IPS DF 19.7 (cell line): ENCODE measurements at places on chromosomes 7 and 10.

- no peak for DNase-seq
Measured at GRCh38 chr10:90041585-90041984, 340.2 kb downstream of the KIF20B start.

- no peak for DNase-seq
Measured at GRCh38 chr7:138226745-138227279, 150.6 kb downstream of the AKR1D1 start.

GRCh38 chr10:129335942-129336341 is 131.1 kb upstream of the MGMT start:
- no peak for DNase-seq

DNA sequence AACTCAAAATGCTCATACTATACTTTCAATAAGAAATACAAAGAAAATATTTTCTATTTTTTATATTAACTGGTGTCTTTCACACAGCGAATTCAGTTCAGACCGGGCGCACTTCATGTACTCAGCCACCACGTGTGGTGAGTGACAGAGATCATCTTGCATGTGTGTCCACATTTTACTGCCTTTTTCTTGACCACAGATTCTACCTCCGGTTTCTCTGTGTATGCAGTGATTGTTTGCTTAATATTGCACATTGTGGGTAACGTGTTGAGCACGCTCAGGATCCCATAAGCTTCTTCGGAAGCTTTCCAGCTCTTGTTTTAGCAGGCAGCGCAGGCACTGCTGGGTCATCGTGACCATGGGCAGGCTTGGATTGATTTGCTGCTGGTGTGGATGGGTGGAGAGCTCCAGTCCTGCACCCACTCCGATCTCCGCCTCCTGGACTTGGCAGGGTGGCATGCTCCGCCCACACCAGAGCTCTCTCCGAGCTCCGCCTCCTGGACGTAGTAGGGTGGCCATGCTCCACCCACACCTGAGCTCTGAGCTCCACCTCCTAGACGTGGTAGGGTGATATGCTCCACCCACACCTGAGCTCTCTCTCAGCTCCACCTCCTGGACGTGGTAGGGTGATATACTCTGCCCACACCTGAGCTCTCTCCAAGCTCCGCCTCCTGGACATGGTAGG is 253.3 kb downstream of the DIP2C start:
- no peak for DNase-seq

DNA sequence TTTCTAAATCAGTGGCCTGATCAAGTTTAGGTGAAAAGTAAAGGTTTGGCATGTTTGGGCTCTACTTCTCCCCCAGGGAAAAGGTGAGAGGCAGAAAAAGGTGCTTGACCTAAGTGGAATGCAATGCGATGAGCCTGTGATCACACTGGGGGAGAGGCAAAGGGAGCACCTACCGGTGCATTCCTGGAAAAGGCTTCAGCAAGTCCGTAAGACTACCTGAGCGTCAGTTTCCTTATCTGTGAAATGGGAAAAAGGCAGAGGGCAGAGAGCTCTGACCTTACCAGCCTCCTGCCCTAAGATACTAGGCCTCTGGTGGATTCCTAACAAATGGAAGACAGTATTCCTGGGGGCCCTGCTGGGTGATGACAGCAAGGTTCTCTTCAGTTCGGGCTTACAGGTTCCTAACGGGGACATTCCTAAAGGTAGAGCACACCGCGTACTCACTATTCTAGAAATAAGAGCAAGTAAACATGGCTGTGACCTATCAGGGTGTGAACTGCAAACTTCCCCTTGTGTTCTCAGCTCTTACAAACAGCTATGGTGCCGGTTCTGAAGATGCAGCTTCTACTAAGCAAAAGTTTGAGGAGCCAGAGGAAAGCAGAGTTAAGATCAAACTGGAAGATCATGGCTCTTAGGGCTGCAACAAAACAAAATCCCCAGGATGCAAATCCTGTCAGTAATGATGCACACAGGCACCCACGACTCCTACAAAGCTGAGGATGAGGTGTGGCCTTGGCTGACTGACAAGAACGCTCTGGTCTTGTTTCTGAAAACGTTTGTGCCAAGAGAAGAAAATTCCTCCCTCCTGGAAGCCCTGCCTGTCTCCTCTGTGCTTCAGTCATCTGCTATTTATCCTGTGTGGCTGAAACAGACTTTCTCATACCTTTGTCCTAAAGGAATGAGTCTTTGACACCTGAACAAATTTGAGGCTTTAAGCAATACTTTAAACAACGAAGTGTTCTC is 13.3 kb upstream of the ACSL5 start:
- DNase-seq = no peak

GRCh38 chr10:97179731-97180362 is 5.9 kb downstream of the SLIT1 start:
- DNase-seq = no peak

GRCh38 chr10:6567884-6568283 is 12.2 kb downstream of the PRKCQ start:
- DNase-seq = no peak

GRCh38 chr10:85642082-85642420 is 724.5 kb downstream of the GRID1 start:
- DNase-seq = no peak

- DNase-seq = no peak
Measured at GRCh38 chr10:69327463-69328379, 49.4 kb downstream of the HK1 start.

- DNase-seq = no peak
Measured at GRCh38 chr7:46508583-46508982, 587.5 kb upstream of the IGFBP3 start.

GRCh38 chr7:155945670-155946325 is 133.5 kb upstream of the SHH start:
- no peak for DNase-seq

DNA sequence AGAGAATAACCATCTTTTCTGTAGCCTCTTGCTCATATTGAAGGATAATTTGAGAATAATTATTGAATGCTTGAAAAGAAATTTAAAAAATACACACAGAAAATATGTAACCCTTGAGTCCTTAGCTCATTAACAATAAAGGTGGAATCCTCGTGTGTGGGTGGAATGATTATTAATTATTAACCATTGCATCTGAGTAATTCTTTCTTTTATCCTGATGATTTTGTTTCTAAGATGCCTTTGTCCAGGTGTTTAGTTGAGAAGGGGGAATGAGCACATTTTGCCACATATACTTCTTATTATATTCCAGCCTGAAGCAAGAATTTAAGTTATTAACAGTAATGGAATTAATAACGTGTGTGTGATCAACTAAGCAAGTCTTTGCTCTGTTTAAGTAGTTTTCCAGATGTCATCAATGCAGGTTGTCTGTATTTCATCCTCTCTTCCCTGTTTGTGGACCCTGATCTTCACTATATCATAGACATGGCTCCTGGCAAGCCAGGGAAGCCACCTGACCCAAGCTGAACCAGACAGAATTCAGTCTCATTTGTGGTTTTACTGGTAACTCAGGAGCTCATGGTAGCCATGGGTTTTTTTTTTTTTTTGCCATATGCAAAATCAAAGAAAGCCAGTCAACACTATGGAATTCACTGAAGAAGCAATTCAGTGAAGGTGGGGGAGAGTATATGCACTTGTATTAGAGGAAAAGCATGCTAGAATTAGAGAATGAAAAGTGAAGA is 144.3 kb downstream of the KIF20B start:
- DNase-seq = no peak

GRCh38 chr7:113197274-113197673 is 78.9 kb upstream of the SMIM30 start:
- no peak for DNase-seq

DNA sequence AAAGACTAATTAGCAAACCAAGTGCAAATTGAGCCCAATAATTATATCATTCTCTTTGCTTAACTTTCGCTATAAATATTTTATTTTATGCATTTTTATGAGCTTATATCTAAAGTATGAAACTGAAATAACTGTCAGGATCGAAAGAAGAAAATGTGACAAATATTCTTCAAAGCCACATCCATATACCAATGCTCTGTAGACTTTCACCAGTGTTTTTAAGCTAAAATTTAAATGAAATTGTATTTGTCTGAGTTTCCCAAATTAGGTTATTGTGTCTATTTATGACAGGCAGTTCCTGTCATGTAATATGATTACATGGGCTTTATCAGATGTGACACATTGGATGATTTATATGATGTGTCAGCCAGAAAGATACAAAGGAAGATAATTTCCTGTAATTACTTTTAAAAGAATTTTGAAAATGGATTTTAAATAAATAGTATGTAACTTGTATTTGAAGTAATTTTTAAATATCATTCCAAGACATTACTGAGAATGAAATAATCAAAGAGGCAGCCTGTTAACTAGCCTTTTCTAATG is 317.9 kb upstream of the KLF6 start:
- DNase-seq = no peak

DNA sequence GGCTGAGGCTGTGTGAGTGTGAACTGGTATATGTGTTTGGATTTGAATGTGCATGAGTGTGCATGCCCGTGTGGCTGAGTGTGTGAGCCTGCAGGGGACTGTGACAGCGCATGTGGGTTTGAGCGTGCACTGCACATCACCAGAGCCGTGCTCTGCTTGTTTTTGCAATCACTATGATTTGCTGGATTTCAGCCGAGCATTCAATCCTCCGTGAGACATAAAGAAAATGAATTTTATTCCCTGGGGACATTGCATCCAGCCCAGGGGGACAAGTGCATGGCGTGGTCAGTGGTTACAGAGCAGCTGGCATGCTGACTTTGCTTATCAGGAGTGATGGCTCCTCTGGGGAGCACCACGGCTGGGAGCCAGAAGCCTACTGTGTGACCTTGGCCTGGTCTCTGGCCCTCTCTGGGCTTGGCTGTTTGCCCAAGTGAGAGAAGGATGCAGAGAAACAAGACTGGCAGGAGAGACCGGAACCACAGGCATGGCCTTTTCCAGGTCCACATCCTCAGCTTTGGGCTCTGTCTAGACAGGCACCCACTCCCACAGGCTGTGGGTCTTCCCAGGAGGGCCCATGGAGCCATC is 160.2 kb upstream of the UNC5B start:
- DNase-seq = no peak

GRCh38 chr7:149753375-149754233 is 19.8 kb downstream of the ZNF467 start:
- DNase-seq = no peak

GRCh38 chr10:48737886-48738285 is 53.2 kb downstream of the WDFY4 start:
- DNase-seq = no peak

DNA sequence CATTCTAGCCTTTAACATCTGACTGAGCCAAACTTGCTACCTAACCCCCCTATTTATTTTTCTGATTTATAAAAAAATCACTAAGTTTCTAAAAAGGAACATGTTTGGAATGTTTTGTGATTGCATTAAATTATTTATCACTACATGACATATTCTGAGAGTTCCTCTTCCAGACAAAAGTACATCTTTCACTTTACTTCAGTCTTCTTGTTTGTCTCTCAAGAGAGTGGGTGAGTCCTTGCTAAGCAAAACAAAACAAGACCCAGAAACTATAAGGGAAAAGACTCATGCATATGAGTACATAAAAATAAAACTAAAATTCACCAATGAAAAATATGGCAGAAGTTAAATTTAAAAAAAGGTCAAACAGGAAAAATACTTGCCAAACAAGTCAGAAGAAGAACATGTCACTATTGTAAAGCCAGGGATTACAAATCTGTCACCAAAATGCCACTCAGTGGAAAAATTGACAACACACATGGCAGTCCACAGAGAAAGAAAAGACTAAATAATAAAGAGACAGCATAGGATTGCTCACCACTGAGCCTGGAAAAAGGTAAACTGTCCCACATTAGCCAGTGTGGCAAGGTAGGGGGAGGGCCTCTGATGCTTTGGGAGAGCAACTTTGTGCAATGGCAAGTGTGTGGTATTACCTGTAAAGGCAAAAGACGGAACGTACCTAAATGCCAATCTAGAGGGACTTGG is 166.7 kb upstream of the ZNF32 start:
- no peak for DNase-seq

GRCh38 chr7:101093906-101094305 is 8.6 kb downstream of the TRIM56 start:
- no peak for DNase-seq

- no peak for DNase-seq
Measured at GRCh38 chr10:14191407-14191806, 139.3 kb downstream of the FRMD4A start.

DNA sequence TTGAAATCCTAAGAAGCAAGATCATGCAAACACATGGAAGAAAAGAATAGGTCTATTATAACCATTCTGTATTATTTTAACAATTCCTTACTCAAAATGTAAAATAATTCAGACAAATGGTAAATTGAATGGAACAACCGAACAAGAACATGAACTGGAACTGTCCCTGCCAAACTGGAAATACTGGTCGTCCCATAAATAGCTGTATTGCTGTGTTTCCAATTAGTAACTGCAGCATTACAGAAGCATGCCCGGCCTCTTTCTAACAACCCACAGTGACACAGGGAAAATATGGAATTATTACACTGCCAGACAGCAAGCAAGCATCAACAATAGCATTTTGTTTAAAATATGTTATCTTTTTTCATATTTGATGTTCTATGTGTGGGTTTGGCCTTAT is 1138.5 kb upstream of the PHF14 start:
- DNase-seq = no peak

- no peak for DNase-seq
Measured at GRCh38 chr10:103241262-103242011, 4.2 kb upstream of the RPEL1 start.

DNA sequence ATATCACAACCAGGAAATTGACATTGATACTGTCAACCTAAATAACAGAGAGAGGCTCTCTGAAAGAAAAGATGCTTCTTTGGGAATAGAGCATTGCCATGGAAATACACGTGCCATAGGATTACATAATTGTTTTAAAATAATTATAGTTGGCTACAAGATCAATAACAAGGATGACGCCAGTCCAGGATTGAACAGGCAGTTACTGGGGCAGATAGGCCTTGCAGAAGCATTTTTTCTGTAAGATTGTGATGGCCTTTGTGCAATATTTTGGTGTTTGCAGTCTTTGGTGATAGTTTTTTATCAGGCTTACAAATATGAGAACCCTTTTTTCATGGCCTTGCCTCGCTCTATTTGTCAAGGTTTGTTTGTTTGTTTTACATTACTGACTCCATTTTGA is 10.5 kb downstream of the ACADSB start:
- no peak for DNase-seq

- DNase-seq = no peak
Measured at GRCh38 chr7:87139514-87139913, 12.7 kb upstream of the DMTF1 start.

DNA sequence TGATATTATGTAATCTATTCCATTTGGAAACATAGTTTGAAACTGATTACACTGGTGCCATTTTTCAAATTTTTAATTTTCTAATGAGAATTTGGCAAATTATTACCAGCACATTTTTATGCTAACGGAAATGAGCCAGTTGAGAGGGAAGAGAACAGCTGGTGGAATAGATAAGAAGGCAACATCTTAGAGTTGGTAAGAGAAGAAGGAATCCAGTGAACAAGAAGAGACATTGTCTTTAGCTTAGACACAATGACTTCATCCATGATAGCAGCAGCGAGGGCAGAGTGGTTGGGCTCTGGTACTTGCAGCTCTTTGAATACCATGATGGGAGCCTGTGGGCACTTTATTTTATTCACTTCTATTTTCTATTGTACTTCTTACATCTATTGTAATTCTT is 89.6 kb downstream of the CHRM2 start:
- no peak for DNase-seq
